Karpas-422 (cell line): ENCODE measurements at places on chromosomes 12 and 14. TPM values are rescaled to one million over a fixed set of nuclear protein-coding genes. Genes with fewer than 3 reads are reported as not detected.

ADAMTS20 gene
- not detected in 2 replicates for total RNA-seq

DNA sequence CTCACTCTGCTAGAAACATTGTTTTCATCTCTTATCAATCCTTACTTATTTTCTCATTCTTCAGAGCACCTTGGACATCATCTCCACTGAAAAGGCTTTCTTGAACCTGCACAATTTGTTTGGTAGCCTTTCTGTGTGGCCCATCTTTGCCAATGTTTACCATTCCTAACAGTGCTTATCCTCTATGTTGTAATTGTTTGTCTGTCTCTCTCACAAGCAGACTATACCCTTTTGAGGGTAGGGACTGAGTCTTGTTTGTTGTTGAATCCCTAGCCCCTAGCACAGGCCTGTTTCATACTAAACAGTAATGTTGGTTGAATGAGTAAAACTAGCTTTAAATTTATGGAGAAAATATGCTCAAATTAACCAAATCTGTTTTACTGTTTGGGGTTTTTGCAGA lies 9.2 kb downstream of the MRPL42 start:
- no peak for DNase-seq

DNA sequence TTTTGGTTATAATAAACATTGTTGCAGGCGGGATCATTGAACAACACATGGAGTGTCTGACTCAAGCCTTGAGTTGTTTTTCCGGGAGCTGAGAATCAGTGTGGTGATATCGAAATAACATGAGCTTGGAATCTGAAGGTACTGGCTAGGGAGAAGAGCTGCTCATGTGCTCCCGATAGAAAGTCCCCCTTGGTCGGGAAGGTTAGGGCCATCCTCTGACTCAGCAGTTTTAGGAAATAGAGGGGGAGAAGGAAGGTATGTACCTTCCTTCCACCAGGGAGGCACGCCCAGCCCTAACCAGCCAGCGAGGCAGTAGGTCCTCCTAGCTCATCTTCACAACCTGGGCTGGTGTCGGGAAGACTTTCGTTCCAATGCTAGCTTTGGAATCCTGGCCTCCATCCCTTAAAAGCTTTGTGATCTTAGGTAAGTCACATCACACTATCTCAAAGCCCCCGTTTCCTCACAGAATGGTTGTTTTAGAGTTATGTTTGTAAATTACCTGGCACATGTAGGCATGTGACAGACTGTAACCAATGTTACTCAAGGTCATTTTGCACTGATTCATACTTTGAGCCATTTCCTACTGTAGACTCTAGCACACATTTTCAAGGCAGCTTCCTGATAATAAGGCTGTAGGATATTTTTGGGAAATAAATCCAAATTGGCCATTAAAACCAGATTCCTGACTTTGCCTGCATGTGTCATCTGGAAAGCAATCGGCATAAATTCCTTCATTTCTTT lies 1.9 kb upstream of the RAB35 start:
- DNase-seq: peak; percentile 59

GRCh38 chr12:114215746-114216145 lies 190.2 kb downstream of the TBX5 start:
- DNase-seq: no peak

GALNT6 gene
- 9.1 and 9.6 TPM in 2 replicates for total RNA-seq

DNA sequence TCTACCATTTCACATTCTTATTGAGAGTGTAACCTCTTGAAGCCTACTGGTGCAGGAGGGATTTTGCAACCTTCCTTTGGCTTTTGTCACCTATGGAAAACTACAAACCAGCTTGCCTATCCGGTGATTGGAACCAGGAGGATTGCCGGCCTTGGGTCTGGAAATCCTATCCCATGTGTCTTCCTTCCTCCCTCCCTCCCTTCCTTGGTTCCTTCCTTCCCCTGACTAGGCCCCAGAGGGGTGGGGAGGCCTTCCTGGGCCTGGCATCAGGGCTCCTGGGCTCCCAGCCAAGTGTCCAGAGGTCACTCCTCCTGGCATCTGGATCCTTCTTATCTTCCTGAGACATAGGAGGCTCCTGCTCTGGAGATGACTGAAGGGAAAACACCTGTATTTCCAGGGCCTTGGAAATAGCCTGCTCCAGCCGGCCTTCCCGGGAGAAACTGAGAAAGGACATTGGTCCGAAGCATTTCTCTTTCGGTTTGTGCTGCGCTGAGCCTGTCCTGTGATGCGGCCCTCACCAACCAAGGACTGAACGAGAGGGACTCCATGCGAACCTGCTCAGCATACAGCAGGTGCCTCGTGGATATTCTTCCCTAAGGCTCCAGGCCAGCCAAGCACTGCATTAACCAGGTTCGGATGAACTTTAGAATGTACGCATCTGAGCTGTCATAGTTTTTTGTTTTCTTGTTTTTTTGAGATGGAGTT lies 43.4 kb downstream of the PSMA6 start:
- DNase-seq: no peak

GRCh38 chr14:100416921-100417860 lies 94.1 kb downstream of the SLC25A47 start:
- DNase-seq: peak; percentile 65
